ENCODE measurements at places on chromosomes 6 and 20.
A peak's percentile ranks its signal among the peaks of the same experiment; 100 is the strongest.

- DNase-seq, result no peak
These were observed 478.0 kb downstream of the MMUT start for GRCh38 chr6:48985025-48985424.

- DNase-seq, result peak; percentile 19
These were observed 7.7 kb upstream of the CDK5RAP1 start for GRCh38 chr20:33408716-33409654.

- no peak for DNase-seq
These were observed 333.5 kb upstream of the MAN1A1 start for GRCh38 chr6:119683031-119683430.

GRCh38 chr20:24102749-24103333, 114.3 kb upstream of the GGTLC1 start:
- no peak for DNase-seq

- no peak for DNase-seq
These were observed 210.9 kb upstream of the TBX18 start for GRCh38 chr6:84975316-84975715.

DNA sequence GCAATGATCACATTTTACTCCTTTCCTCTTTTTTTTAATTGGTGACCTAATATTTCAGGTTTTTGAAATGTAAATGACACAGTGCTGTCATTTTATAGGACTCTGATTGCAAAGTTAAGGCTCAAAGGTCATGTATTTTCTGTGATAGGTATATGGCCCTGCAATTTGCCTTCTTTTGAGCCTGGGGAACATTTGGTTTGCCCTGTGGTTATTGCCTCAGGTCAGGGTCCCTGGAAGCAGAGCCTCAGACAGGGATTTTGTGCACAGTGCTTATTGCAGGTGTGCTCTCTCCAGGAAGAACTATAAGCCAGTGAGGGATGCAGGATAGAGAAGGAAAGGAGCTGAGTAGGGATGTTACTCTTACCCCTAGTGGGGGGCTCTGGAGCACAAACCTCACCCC, 229.3 kb upstream of the ECI2 start:
- DNase-seq, result no peak

- DNase-seq, result no peak
These were observed 276.0 kb downstream of the TFAP2A start for GRCh38 chr6:10138917-10139316.

DNA sequence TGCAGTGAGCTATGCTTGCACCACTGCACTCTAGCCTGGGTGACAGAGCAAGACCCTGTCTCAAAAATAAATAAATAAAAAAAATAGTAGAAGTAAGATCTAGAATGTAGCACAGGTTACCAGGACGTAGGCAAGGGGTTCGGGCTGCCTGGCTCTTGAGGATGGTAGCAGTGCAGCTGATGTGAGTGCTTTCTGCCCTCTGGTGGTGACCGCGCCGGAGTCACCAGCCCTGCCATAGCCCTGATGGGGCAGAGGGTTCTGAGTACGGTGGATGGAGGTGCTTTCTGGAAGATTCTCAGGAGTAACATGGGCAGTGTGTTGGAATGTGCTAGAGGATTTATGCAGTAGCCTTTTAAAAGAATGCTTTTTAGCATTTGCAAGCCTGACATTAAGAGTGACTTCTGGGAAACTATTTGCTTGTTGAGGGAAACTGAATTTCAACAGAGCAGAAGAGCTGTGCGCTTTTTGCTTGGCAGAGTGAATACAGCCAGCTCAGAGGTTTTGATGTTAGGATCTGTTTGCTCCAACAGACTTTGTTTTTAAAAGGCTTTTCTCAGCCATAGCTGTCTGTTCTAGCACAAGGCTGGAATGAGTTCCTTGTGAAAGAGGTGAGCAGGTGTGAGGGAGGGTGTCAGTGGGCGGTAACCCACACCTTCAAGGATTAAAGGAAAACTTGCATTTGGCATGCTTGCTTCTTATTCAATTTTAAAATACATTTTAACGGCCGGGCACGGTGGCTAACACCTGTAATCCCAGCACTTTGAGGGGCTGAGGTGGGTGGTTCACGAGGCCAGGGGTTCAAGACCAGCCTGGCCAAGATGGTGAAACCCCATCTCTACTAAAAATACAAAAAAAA, 65.9 kb downstream of the PTPN1 start:
- DNase-seq, result peak; percentile 80

DNA sequence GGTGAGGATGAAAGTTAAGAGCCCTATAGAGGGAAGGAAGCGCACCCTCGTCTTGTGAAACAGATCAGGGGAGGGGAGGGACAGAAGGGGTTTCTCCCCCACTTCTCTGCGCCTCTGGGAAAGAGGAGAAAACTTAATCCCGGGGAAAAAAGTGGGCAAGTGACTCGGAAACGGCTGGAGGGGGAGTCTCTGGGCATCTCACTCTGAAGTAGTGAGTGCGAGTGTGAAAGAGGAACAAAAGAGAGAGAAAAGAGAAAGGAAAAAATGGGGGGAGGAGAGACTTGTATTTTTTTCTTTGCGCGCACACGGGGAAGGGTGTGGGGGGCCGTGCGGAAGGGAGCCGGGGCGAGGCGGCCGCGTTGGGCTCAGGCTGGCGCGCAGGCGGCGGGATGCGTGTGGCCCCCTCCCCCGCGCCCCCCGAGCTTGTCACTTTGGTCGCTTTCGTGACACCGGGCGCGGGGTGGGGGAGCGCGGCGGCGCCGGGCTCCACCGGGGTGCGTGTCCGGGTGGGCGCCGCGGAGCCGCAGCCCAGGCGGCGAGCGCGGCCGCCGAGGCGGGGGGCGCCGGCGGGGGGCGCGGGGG, 454 bp downstream of the L3MBTL3 start:
- peak; percentile 51 for DNase-seq

DNA sequence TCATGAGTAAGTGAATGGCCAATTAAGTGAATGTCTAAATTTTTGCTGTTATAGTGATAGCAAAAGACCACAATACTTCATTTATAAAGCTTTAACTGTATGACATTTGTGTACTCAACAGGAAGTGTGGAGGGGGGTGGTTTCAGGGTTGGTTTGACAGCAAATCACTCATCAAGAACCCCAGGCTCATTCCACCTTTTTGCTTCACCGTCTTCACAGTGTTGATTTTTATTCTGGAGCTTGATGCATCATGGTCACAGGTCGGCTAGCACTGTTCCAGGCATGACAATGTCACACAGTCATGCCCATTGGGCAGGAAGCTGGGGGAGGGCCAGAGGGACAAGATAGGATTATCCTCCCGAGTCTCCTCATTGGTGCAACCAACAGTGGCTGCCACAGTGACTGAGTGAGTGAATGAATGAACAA, 75.0 kb downstream of the MDGA1 start:
- DNase-seq, result no peak

- no peak for DNase-seq
These were observed 12.4 kb upstream of the GTSF1L start for GRCh38 chr20:43739148-43739749.

- no peak for DNase-seq
These were observed 148.6 kb upstream of the SALL4 start for GRCh38 chr20:51950926-51951325.

DNA sequence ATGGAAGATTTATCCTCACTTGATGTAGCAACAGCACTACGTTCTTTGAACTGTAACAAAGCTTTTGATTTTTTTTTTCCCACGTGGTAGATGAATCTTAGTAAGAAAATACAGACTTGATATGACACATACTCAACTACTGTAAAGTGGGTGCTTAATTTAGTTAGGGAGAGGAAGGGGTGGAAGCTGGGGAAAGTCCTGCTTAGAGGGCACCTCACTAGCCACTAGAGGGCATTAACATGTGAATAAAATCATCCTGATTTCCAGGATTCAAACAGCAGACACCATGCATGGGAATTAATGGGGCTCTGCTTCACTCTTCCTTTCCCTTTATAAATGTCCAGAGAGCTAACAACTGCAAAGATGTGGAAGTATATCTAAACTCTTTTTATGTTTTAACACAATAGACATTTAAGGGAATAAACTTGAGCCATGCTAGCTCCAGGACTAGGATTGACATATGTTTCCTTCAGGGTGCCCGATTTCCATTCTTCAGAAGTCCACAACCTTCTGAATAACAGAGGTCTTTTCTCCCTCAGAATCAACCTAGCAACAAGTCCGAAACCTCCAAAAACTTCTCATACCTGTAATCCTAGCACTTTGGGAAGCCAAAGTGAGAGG, 250.1 kb downstream of the ATXN1 start:
- peak; percentile 15 for DNase-seq

GRCh38 chr20:11509776-11510175, 407.9 kb upstream of the BTBD3 start:
- no peak for DNase-seq

DNA sequence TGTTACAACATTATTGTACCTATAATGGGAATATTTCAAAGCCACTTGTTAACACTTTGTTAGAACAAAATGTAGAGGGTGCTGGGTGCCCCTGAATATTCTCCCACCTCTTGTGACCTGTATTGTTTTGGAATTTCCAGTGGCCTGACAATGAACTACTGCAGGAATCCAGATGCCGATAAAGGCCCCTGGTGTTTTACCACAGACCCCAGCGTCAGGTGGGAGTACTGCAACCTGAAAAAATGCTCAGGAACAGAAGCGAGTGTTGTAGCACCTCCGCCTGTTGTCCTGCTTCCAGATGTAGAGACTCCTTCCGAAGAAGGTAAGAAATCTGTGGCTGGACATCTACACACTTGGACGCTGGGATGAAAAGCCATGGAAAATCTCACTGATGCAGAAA, 28.9 kb downstream of the PLG start:
- no peak for DNase-seq

- DNase-seq, result no peak
These were observed 197.8 kb downstream of the TFAP2B start for GRCh38 chr6:51016489-51016888.

- DNase-seq, result no peak
These were observed 131.1 kb downstream of the KIF13A start for GRCh38 chr6:17856306-17856705.

- DNase-seq, result peak; percentile 36
These were observed 43.3 kb upstream of the MRPS10 start for GRCh38 chr6:42260972-42261371.

DNA sequence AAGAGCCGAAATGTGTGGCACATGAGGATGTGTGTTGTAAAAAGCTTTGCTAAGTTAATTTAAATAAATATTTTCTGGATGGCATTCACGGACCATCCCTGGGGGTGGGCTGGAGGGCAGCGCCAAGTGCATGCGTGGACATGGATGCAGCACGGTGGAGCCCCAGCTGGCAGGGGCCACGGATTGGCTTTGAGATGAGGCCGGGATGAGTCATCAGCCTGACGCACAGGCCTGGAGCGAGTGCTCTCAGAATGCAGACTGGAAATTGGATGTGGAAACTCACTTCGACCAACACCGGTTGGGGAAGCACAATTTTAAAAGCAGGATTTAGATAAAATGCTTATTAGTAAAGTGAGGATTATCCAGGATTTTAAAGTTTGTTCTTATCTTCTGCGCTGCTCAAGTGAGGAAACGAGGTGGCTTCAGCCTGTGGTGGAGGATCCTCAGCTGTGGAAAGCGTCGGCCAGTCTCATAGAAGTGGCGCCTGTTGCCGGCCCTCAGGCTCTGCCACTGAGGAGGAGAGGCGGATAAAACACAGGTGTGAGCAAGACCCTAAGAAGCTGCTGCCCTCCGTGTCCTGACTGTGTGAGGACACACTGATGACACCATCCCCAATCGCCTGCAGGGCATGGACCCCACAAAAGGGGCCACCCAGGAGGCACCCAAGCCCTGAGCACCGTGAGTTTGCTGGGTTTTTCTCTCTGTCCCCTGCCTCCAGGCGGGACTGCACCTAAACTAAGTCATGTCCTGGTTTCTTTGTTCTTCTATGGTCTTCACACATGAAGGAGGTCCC, 279.7 kb downstream of the CDH4 start:
- no peak for DNase-seq

DNA sequence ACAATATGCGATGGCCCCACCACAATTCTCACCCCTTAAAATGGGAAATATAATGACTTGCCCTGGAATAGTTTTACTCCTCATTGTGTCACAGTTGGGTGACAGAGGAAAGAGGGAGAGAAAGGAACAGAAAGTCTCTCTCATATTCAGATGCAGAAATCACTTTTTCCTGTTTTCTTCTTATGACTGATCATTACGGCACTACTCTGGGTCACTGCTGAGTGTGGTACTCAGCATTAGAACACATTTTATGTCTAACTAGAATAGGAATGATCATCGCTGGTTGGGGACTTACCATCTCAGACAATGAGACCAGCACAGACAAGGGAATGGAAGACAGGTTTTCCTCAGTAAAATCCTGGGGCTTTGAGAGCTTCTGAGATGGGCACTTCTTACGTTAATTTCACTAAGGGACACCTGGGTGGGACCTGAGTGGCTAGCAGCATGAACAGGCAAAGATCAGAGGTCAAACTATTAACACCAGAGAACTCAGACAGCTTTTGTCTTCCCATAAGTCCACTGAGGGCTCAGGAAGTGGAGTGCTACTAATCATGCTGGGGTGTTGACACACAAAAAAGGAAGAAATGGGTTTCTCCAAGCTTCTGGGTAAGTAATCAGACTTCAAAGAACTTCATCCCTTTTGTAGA, 54.9 kb upstream of the ARHGAP18 start:
- no peak for DNase-seq

- peak; percentile 78 for DNase-seq
These were observed 148.8 kb downstream of the RPS12 start for GRCh38 chr6:132962936-132963868.

GRCh38 chr6:84764332-84765049, at the start of gene TBX18:
Gene TBX18, minus strand, starts transcription at chr6:84764598. Its CDS starts 417 bp downstream, at chr6:84764181.
- DNase-seq, result peak; percentile 62

DNA sequence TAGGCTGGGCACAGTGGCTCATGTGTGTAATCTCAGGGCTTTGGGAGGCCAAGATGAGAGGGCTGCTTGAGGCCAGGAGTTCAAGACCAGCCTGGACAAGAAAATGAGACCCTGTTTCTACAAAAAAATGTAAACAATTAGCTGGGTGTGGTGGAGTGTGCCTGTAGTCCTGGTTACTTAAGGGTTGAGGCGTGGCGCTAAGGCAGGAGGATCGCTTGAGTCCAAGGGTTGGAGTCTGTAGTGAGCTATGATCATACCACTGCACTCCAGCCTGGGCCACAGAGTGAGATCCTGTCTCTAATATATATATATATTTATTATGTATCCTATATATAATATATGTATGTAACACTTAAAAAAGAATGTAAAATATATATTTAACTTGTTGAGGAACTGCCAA, 7.9 kb upstream of the ABRACL start:
- no peak for DNase-seq

GRCh38 chr6:21265034-21265729, 328.4 kb upstream of the SOX4 start:
- no peak for DNase-seq

DNA sequence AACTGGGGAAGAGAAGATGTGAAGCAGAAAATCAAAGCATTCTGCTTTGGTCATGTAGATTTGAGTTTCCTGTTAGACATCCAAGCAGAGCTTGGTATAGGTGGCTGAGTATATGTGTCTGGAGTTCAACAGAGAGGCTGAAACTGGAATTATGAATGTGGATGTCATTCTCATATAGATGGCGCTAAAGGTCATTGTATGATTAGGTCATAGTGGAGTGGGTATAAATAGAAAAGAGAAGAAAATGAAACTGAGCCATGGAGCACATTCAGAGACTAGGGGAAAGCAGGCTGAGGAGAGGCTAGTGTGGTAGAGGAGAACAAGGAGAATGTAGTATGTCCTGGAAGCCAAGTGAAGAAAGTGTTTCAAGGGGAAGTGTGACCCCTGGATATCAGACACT, 295.6 kb upstream of the PLN start:
- no peak for DNase-seq

- DNase-seq, result no peak
These were observed 31.2 kb upstream of the CCND3 start for GRCh38 chr6:41972826-41973225.
